ENCODE measurements at places on chromosomes 12 and 14.

- DNase-seq, result no peak
These were observed 163.0 kb upstream of the FOXG1 start for GRCh38 chr14:28603606-28604005.

DNA sequence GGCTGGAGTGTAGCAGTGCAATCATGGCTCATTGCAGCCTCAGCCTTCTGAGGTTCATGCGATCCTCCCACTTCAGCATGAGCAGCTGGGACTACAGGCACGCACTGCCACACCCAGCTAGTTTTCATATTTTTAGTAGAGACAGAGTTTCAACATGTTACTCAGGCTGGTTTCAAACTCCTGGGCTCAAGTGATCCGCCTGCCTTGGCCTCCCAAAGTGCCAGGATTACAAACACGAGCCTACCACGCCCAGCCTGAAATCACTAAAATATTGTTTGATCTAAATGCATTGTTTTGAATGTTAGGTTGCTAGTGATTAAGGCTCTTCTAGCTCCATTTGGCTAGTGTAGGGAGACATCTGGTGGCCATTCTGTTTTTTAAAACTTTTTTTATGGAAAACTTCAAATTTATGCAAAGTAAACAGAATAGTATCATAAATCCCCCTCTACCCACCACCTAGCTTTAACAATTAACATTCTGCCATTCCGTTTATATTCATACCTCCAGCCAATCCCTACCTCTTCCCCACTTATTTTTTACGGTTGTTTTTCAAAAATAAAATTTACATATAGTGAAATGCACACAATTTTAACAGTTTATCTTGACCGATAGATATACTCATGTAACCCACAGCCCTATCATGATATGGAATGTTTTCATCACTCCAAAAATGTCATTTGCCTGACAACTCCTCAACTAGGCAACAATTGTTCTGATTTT lies 37.8 kb downstream of the MYO1H start:
- no peak for DNase-seq

DNA sequence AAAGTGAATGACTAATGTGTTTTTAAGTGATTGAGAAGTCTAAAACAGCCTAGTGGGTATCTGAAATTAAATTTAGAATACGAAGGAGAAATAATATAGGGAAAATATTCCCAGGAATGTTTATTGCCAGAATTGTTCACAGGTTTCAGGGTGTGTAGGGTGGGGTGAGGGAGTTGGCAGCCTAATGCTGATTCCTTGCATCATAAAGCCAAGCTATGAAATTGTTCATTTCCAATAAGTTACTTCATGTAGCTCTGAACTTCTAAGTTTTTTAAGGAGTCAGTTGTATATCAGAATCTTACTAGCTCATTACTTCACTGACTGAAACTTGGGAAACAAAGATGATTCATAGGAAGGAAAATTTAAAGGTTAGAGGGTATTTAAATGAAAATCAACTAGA lies 56.4 kb downstream of the RAB35 start:
- DNase-seq, result no peak

DNA sequence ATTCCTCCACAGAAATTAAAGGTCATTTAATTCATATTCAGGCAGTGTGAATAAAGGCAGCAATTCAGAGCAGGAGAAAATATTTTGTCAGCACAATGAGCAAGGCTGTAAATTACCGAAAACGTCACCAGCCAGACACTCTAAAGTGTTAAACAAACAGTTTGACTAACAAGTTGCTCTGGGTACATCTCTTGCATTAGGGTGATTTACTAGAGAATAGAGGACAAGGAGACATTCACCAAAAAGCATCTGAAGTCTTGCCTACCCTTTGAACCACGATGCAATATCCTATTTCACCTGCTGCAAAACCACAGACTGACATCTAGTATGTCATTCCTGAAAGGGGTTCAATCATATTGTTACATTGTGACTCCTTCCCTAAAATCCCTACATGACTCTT lies 27.1 kb upstream of the GPHB5 start:
- peak; percentile 48 for DNase-seq

- no peak for DNase-seq
These were observed 27.3 kb downstream of the RASAL1 start for GRCh38 chr12:113108308-113108707.

DNA sequence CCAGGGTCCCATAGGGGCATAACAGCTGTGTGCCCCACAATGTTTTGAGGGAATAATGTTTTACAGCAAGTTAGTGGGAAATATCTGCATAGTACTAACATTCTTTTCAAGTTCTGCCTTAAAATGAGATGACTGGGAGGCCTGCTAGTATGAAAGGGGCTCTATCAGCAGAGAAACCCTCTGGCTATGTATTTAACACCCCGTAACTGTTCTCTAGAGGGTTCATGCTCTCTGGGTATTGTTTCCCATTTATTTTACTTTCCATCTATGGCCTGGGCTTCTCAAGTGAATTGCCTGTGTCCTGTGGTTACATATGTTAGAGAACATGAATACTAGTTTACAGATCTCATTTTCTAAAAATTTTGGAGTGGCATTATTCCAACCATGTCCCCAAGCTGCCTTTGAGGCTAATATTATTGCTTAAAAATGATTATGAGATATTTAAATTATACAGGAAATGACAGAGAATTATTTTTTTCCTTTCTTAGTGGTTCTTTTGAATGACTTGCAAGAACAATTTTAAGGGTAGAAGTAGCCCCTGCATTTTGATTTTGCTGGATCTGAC lies 37.5 kb downstream of the GNG2 start:
- no peak for DNase-seq

DNA sequence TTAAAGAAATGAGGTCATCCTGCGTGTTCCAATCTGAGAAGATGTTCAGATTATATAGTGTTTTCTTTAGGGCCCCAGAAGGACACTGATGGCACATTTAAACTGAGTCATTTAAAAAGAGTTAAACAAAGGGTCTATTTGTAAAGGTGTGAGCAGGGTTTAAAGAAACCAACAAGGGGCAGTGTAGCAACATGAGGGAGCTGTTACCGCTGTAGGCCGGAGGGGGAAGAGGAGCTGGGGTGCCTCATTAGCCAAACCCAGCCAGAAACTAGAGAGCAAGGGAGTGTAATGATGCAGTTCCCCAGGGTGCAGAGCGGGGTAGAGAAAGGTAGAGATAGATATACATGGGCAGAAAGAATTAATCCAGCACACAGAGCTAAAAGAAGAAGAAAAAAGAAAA lies 160.4 kb downstream of the TBX5 start:
- no peak for DNase-seq

DNA sequence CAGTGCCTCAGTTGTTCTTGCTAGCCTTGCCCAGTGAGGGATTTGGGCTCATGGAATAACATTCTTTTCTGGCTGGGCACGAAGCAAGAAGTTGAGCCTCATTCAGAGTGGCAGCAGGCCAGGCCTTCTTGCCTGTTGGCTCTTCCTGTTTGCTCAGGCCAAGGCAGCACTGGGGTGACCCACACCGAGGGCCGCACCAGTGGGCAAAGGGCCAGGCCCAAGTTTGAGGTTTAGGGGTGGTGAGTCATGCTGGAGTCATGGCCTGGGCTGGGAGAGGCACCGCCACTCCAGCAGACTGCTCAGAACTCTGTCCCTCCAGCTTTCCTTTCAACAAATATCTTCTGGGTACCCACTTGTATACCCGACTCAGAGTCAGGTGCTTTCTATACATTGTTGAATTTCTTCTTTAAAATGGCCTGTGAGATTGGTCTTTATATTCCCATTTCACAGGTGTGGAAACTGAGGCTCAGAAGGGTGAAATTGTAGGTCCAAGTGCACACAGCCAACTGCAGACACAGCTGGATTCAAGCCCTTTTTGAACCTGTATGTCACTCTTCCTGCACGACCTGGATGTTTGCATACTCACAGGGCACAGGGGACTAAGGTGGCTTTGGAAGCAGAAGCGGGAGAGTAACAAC lies 279.4 kb downstream of the FOXN3 start:
- no peak for DNase-seq

DNA sequence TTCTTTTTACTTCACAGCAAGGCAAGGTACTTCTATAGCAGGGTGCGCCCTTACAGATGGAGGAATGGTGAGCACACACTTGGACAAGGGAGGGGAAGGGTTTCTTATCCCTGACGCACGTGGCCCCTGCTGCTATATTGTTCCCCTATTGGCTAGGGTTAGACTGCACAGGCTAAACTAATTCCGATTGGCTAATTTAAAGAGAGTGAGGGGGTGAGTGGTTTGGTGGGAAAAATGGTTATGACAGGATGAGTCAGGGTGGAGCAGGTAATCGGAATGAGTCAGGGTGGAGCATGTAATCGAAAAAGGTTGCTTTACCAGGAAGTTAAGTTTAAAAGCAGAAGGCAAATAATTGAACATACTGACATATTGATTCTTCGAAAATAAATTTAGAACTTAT lies 23.7 kb upstream of the RAB21 start:
- no peak for DNase-seq

DNA sequence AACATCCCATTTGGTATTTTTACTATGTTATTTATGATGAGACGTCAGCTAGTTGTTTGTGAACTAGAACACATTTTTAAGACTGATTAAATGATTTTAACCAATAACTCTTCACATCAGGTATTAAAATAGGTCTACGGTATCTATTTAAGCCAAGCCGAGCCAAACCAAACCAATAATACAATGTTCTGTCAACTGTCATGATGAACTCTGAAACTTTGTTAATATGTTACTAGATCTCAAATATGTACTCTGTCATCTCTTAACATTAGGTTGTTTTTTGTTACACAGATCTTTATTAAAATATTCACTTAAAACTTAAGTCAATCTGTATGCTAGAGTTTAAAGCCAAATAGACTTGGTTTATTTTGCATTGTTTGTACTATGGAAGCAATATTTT lies 1.0 kb downstream of the ART4 start:
- DNase-seq, result no peak

DNA sequence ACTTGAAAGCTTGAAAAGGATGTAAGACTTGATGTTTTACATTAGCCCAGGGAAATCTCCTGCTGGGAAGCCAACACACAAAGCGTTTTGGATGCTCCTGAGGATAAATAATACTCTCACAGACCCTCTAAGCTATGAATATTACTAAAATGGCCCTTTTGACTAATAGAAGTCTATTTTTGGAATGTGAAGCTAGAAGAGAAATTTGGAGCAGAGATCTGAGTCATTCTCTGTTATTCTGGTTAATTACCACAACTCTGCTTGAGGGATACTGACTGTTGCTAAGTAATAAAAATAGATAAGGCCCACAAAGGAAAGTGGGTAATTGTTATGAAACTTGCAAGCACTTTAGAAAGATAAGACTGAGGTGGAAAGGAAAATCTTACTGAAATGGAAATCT lies 346.2 kb upstream of the STXBP6 start:
- no peak for DNase-seq

GRCh38 chr12:96172981-96173380 lies 21.2 kb upstream of the ELK3 start:
- DNase-seq, result no peak

GRCh38 chr14:74820288-74820687 lies 55.7 kb downstream of the PROX2 start:
- DNase-seq, result no peak

- DNase-seq, result peak; percentile 94
These were observed 254.6 kb downstream of the C12orf42 start for GRCh38 chr12:103241184-103241583.
